ENCODE measurements at places on chromosomes 12 and 14.

GRCh38 chr14:74578479-74578878 lies 33.6 kb downstream of the LTBP2 start:
- DNase-seq = no peak

- peak; percentile 98 for DNase-seq
These were observed 179.0 kb upstream of the KRR1 start for GRCh38 chr12:75690296-75690955.

DNA sequence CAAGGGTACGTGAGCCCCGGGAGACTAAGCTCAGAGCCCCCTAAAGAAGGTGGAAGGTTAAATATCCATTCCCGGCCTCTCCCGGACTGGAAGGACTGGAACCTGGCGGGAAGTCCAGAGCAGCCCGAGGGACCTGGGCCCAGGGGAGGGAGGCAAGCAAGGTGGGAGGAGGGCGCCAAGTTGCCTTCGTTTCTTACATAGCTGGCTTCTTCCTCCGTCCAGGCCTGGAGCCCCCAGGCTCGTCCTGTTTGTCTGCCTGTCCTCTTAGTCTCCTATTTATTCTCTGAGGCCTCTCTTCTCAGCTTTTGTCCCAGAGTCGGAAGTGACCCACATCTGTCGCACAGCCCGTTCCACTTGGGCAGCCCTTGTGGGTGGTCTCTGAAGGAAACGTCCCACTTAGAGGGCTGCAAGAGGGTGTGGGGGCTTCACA lies 745 bp downstream of the PCK2 start:
- no peak for DNase-seq

GRCh38 chr12:53480491-53481442 lies 18.5 kb downstream of the MAP3K12 start:
- DNase-seq = no peak

DNA sequence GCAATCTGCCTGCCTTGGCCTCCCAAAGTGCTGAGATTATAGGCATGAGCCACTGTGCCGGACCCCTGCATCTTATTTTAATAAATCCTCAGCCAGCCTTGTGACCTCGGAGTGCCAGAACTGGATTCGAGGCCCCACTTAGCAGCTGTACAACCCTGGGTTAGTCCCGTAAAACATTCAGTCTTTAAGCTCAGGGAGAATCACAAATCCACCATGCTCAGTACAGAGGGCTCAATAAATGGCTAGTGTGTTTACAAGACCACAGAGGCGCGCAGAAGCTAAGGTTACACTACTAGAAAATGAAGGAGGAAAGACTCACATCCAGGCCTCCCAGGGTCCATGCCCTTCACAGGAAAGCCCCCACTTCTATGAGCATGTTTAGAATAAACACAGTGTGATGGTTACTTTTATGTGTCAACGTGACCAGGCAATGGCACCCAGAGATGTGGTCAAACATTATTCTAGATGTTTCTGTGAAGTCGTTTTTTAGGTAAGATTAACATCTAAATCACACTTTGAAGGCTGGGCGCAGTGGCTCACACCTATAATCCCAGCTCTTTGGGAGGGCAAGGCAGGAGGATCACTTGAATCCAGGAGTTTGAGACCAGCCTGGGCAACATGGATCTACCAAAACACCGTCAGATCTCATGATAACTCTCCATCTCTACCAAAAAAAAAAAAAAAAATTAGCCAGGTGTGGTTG lies 55.3 kb downstream of the CLMN start:
- no peak for DNase-seq

GRCh38 chr12:80580254-80580653 lies 127.2 kb upstream of the MYF6 start:
- DNase-seq = peak; percentile 91

DNA sequence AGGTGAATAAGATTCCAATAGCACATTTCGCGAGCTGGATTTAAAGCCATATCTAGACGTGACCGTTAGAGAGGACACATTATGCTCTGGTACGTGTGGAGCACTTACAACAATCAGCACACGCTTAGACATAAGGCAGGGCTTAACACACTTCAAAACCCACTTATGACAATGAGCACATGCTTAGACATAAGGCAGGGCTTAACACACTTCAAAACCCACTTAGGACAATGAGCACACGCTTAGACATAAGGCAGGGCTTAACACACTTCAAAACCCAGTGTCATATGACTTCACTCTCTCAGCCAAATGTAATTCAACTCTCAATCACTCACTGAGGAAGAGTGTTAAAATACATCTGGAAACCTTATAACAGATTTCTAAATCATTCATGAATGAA lies 11.2 kb upstream of the PLD4 start:
- DNase-seq = no peak

GRCh38 chr14:89418452-89418851 lies 1.4 kb upstream of the FOXN3 start:
- no peak for DNase-seq

DNA sequence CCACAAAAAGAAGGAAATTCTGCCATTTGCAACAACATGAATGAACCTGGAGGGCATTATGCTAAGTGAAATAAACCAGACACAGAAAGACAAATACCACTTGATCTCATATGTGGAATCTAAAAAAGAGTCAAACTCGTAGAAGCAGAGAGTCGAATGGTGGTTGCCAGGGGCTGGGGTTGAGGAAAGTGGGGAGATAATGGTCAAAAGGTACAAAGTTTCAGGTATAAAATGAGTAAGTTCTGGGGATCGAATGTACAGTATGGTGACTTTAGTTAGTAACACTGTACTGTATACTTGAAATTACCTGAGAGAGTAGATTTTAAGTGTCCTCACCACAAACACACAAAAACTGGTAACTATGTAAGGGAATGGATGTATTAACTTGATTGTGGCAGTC lies 129.4 kb downstream of the PPM1H start:
- no peak for DNase-seq

DNA sequence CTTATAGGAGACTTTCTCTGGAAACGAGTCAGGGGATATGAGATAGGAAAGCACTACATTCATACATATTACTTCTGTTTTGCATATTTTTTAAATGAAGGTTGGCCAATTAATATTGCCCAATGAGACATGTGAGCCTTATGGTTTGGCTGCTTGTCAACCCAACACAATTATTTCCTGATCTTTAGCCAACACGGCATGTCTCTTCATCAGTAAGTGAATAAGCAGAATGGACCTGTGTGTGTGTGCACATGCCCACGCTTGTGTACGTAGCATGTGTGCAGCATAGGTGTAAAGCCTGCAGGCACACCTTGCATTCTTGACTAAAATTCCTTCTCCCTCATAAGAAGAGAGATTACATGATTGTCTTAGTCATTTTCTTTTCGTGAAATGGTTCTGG lies 88.3 kb downstream of the STON2 start:
- DNase-seq = no peak

- no peak for DNase-seq
These were observed 8.4 kb upstream of the ARHGAP5 start for GRCh38 chr14:32068708-32069107.

GRCh38 chr14:23577710-23578392 lies 739 bp downstream of the JPH4 start:
- DNase-seq = no peak

- DNase-seq = no peak
These were observed 85.4 kb downstream of the WSCD2 start for GRCh38 chr12:108214486-108214885.

DNA sequence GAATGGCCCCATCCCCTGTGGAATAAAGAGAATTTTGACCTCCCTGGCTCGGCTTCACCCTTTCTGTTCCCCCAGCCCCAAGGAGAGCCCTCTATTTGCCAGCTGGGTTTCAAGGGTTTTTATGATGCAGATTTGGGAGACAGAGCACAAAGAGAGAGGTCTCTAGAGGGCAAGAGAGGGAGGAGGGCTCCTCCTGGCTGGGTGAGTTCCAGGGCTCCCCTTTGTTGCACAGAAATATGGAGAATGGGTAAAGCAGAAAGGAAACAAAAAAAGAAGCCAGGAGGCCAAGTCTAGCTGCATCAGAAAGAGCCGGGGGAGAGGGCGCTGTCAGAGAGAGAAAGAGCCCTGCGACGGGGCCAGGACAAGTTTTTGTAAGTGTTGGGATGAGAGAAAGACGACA lies 319.6 kb upstream of the RTL1 start:
- no peak for DNase-seq

DNA sequence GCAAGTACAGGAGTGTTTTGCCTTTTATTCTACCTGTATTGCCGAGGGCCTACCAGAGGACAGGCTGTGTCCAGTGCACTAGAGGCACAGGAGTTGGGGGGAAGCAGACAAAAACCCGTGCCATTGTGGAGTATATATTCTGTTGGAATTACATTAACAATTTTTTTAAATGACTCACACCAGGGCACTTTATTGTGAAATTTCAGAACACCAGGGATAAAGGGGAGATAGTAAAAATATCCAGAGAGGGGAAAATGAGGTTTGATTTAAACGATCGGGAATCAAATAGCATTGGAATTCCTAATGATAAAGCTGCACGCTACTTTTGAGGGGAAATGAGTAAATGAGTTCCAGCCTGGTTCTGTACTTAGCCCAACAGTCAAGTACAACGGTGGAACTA lies 123.2 kb downstream of the PELI2 start:
- no peak for DNase-seq

- no peak for DNase-seq
These were observed 9.9 kb upstream of the ADIPOR2 start for GRCh38 chr12:1680804-1681492.

DNA sequence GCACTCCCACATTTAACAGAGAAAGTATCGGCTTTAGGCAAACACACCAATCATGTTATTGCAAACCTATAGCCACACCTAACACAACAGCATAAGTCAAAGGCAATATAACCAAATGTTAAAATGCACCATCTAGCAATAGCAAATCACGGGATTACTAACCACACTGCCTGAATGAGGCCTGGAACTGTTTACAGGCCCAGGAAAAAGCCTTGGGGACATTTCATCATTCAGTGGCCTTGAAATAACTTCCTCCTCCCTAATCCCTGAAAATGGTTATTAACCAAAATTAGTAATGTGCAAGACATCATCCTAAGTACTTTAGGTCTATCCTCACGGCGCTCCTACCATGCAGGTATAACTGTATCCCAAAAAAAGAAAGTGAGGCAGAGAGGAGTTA lies 2.3 kb downstream of the GALC start:
- no peak for DNase-seq

DNA sequence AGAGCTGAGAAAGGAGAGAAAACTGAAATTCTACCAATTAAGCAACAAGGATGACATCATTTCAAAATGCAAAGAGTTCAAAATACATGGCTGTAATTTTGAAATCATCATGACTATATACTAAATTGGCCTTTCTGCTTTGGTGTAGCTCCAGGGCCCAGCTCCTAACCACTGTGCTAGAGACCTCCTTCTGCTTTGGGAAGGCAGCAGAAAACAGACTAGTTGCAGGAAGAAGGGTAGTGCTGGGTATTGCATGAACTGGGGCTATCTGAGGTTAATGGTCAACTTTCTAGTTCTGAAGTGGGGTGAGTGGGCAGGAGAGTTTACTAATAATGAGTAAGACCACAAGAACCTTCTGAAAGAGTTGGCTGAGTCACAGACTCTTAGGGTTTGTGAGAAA lies 66.2 kb downstream of the PTGER2 start:
- no peak for DNase-seq

DNA sequence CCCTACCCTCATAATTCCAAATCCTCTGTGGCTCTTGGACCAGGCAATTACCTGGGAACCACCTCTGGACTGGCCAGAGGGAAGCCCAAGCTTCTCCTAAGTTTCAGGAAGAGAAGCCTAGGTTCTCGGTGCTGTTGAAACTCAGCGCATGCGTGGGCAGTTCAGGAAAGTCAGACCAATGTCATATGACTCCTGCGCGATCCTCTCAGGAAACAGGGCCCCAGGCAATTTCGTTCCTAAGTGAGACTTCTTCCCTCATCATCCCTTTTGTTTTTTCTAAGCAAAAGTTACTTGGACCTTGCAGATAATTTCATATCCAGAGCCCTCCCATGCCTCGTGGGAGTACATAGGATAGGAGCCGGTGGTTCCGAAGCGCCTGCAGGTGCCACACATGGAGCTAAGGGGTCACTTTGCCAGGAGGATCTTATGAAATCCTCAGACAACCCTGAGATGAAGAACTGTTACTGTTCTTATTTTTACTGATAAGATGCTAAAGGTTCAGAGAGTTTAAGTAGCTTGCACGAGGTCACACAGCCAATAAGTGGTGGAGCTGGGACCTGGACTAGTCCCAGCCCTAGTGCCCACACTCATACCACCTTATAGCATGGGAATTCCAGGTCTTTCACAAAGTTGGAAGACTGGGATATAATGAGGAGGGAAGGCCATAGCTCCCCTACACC lies 168.2 kb downstream of the ZFP36L1 start:
- no peak for DNase-seq

GRCh38 chr14:65162031-65162430 lies 59.7 kb upstream of the MAX start:
- no peak for DNase-seq

DNA sequence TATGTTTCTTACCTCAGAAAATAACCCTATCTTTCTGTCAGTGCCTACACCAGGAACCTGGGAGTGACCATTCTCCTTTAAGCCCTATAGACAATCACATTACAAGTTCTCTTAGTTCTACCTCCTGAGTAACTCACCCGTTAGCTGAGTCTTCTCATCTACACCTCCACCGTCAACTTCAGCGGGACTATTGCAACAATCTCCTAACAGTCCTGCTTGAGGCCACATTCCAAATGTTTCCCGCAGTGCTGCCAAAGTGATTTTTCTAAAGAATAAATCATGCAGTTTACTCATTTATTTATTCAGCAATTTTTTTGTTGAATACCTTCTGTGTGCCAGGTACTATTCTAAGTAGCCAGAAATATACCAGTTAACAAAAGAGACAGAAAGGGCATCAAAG lies 285.0 kb upstream of the GRIP1 start:
- no peak for DNase-seq

GRCh38 chr14:23569443-23570151 lies 2.0 kb upstream of the AP1G2 start:
- DNase-seq = no peak

- DNase-seq = no peak
These were observed 17.9 kb upstream of the MGST1 start for GRCh38 chr12:16329594-16329993.

DNA sequence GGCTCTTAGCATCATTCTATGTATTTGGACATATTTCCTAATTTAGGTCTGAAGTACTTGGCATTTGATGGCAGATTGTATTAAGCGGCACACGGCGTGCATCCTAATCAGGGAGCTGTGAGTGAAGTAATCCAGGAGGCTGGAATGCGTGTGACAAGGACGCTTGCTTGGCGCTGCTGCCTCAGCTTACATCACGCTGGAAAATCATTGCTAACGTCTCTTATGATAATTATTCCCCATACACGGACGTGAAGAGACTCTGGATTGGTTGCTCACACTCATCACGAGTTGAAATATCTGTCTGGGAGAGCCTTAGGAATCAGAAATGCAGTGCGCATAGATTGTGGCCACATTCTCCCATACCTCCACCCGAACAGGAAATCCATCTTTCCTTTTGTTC lies 85.3 kb downstream of the FBXW8 start:
- no peak for DNase-seq

GRCh38 chr12:27009881-27010301 lies 4.3 kb downstream of the TM7SF3 start:
- DNase-seq = no peak

Measured in HFF-Myc (cell line).